ENCODE measurements at places on chromosomes 3 and 15.

DNA sequence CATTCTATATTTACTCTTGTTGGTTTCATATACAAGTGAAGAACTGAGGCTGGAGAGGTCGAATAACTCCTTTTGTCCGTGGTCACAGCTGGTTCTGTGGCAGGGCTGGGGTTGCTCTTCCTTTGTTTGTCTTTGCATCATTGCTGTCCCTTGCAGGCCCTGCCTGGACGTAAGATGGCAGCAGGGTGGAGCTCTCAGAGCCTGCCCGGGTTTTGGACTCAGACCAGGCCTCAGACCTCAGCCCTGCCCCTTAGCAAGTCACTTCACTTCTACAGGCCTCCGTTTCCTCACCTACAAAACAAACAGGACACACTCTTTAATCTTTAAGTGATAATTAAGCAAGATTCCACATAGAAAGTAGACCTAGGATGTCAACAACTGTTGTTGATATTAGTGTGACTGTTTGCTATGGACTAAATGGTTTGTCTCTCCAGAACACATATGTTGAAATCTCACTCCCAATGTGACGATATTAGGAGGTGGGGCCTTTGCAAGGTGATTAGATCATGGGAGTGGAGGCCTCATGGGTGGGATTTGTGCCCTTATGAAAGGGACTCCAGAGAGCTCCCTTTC lies 65.6 kb upstream of the PLXNA1 start:
- DNase-seq: no peak

GRCh38 chr3:13626396-13626795 lies 77.5 kb downstream of the FBLN2 start:
- DNase-seq: no peak

DNA sequence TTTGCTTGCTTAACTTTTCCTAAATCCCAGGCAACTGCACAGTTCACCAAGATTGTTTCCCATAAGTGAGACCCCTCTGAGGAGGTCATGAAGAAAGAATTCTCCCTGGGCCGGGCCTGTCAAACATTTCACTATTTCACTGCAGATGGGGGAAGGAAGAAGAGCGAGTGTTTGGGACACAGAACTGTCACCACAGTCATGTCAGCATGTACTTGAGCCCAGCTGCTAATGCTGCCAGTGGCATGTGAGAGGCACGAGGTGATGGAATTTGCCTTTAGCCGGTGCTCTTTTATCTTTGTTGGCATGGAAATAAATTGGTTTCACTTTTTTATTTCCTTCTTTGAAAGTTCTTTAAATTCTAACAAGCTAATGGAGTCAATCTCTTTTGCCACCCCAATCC lies 277.9 kb upstream of the GADL1 start:
- DNase-seq: no peak

- DNase-seq: no peak
Observed at GRCh38 chr15:65792988-65793817, 1.1 kb upstream of the DENND4A start.

- DNase-seq: no peak
Observed at GRCh38 chr3:113662824-113663223, 33.6 kb downstream of the USF3 start.

GRCh38 chr3:27723001-27723445 lies 900 bp upstream of the EOMES start:
- no peak for DNase-seq

All from NAMALWA (cell line).